ENCODE measurements at places on chromosomes 16 and 17.
A peak's percentile ranks its signal among the peaks of the same experiment; 100 is the strongest.

DNA sequence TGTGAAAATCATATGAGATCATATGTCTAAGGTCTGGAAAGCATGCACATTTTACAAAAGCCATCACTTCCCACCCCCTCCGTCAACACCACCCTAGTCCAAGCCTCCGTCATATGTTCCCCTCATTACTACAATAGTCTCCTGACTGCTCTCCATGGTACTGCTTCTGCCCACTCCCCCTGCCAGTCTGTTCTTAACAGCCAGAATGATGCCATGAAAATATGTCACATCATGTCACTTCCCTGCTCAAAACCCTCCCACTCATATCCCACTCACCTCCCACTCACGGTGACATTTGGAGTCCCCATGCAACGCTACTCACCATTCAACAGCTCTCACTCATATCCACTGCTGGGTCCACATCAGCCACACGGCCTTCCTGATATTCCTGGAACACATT lies 432.3 kb downstream of the XYLT1 start:
- DNase-seq: no peak

DNA sequence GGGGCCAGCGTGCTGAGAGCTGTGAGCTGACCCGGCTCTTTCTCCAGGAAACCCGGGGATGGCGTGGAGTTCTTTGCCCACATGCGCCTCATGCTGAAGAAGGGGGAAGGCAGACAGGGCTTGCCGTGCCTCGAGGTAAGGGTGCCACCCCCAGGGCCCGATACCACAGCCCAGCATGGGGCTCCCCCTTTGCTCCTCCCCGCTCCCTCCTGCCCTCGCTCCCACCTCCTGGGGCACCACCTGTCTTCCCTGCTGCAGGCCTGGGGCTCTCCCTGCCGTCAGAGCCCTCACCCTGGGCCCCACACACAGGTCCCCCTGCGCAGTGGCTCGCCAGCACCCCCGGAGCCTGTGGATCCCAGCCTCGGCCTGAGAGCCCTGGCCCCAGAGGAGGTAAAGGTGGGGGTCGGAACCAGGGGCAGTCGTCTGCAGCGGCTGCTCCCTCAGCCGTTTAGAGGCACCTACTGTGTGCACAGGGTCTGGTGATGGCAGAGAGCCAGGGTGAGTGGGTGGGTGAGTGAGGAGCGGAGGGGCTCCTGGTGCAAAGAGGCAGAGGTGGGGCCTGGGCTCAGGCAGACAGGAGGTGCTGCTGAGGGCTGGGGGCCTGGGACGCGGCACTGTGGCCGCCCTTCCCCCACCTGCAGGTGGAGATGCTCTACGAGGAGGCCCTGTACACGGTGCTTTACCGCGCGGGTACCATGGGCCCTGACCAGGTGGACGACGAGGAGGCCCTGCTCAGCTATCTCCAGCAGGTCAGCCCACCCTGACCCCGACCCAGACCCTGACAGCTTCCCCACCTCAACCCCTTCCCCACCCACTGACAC lies 5.6 kb downstream of the BAIAP3 start:
- no peak for DNase-seq

GRCh38 chr16:88825146-88825545 lies 13.4 kb upstream of the APRT start:
- no peak for DNase-seq

DNA sequence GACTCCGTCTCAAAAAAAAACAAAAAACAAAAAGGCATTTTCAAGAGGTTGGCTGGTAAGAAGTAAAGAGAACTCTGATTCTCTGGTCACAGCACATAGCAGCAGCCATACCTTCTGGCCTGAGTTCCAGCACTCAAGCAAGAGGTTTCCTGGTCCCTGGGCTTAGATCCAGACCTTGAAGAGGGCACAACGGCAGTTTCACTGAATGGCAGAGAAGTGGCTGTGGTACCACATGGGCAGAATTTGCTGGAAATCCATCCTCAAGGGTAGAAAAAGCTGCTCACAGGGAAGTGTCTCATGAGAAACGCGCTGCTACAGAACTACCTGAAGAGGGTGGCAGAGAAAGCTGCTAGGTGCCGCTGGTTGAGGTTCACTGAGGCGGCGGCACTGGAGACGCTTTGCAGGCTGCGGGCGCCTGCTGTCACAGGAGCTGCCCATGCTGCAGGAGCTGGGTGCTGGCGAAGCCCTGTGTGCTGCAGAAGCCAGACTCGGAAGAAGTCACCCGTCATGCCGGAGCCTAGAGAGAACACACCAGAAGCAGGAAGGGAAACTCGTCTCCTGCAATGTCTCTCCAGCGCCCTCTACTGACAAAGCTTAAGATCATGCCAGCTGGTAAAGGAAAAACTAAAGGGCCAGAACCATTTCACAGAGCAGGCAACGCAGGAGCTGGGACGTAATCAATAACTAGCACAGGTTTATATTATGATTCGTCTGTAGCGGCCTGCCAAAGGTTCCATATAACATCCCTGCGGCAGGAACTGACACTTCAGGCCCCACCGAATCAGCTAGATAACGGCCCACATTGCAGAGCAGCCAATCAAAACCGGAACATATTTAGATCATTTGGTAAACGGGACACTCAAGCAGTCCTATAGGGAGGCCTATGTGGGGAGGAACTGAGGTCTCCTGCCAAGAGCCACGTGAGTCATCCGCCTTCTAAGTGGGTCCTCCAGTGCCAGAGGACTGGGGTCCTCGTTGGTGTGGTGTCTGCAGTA lies 5.4 kb upstream of the ZNF213 start:
- peak; percentile 92 for DNase-seq

DNA sequence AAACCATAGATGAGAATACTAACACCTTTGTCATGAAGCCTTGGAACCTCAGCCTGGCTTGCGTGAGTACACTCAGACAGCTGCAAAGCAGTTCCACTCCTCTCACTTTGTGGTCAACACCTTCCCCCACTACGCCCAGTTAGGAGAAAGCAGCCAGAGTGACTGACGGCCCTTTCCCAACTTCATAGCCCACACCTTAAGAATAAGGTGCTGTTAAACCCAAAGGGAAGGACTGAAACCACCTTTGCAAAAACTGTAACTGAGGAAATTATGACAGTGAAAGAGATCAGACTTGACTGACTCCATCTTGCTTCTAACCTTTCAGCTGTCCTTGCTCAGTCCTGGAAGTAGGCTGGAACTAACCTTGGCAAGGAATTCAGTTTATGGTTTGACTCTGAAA lies 13.7 kb downstream of the N4BP1 start:
- DNase-seq: no peak

GRCh38 chr17:13001991-13002615 lies 15.7 kb downstream of the ELAC2 start:
- DNase-seq: peak; percentile 38

GRCh38 chr17:32732900-32733299 lies 144.0 kb downstream of the MYO1D start:
- no peak for DNase-seq

DNA sequence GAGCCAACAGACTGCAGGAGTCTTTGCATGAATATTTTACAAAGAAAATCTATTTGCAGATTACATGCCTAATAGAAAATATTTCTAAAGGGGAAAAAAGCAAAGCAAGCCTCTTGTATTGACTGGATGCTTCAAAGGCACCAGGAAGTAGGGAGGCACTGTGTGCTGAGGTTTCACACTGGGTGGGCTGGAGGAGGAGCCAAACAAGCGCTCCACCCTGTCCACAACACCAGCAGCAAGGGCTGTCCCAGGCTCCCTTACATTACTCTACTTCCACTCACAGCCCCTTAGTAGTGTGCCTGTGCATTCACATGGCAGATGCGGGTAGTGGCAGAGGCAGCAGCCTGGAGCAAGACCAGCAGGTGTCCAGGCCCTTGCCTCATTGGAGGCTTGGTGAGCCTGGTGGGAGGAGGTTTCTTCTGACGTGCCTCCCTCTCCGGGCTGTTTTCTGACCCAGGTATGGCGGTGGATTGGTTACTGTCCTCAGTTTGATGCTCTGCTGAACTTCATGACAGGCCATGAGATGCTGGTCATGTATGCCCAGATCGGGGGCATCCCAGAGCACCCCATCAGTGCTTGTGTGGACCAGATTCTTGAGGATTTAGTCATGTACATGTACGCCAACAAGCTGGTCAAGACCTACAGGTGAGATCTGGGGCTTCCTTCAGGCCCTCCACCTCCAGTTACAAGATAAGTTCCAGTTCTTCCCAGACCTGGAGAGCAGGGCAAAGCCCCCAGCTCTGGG lies 7.0 kb upstream of the CCNF start:
- DNase-seq: no peak

DNA sequence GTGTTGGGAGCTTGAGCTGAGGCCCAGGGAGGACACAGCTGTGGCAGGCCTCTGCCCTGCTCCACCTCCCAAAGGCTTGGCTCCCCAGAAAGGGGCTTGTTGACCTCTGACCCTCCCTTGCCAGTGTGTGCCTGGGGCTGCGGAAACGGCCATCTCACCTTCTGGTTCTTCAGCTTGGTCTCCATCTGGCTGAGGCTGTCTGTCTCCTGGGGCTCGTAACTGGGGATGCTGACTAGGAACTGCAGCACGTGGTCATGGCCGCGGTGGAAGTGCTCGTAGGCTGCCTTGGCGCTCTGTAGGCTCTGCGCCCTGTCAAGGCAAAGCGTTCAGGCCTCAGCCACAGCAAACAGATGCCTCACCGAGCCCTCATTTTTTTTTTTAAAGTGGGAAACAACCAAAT lies 42.7 kb downstream of the UBN1 start:
- DNase-seq: no peak

DNA sequence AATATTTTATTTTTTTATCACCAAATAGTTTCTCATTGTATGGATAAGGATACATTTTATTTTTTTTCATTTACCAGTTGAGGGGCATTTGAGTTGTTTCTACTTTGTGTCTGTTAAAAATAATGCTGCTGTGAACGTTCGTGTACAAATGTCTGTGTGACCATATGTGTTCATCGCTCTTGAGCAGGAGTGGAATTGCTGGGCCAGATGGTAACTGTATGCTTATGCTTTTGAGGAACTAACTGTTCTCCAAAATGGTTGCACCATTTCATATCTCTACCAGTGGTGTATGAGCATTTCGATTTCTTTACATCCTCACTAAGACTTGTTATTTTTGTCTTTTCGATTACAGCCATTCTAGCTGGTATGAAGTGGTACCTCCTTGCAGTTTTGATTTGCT lies 212.5 kb upstream of the N4BP1 start:
- no peak for DNase-seq

DNA sequence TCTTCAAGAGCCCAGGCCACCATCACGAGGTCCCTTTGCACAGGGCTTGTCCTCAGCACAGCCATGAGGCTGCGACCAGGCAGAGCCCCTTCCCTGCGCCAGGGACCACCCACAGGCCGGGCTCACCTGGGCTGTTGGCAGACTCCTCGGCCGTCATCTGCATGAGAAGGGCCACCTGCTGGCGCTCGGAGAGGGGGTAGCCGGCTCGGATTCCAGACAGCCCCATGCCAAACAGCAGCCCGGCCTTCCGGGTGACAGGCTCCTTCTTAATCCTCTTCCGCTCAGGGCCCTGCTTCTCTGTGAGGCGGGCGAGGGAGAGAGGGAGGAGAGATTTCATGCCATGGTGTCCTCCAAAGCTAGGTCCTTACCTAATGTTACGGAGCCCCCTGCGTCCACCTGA lies 73.4 kb downstream of the ZNF778 start:
- no peak for DNase-seq

DNA sequence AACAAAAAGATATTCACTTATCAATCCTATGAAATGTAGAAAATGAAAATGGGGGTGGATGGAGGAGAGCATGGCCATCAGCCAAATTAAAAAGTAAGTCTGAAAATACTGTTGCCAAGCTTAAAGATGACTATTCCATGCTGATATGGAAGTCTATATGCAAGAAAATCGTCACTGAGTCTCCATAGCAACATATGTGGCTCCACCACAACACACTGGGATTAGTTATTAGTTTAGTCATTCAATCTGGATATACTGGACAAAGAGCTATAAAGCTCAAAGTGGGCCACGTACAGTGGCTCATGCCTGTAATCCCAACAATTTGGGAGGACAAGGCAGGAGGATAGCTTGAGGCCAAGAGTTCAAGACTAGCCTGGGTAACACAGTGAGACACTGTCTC lies 24.7 kb upstream of the PSMD7 start:
- no peak for DNase-seq

DNA sequence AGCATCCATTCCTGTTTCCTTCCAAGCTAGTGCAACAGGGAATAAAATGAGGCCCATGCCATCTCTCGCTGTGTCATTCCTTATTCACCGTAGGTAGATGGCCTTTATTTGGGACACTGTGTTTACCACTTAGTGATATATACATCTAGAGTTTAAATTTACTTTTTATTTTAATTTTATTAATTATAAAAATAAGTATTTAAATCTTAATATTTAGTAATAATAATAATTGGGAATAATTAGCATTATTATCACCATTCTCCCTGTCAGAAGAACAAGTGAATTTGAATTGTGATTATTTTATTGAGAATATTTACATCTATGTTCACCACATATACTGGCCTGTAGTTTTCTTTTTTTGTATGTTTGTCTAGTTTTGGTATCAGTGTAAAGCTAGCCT lies 692.9 kb upstream of the KIF2B start:
- DNase-seq: no peak

- peak; percentile 18 for DNase-seq
Measured at GRCh38 chr16:88940862-88941817, 35.9 kb downstream of the CBFA2T3 start.

DNA sequence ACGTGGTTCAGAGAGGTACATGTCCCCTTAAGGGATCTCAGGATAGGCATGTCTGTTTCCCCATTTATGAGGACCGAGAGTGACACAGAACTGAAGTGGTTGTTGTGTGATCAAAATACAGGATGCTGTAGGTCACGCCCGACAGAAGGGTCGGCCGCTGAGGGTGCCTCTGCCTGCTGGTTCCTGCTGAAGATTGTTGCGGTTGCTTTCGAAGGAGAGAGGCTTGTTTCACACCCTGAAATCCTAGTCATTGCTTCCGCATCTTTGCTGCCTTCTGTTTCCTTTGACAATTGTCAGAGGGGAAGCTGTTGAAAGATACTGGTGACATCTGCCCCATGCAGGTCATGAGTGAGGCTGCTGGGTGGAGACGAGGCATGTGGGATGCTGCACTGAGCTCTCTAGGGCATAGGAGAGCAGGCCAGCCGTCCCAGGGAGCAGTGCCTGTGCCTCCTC lies 3.8 kb upstream of the NAT9 start:
- no peak for DNase-seq

DNA sequence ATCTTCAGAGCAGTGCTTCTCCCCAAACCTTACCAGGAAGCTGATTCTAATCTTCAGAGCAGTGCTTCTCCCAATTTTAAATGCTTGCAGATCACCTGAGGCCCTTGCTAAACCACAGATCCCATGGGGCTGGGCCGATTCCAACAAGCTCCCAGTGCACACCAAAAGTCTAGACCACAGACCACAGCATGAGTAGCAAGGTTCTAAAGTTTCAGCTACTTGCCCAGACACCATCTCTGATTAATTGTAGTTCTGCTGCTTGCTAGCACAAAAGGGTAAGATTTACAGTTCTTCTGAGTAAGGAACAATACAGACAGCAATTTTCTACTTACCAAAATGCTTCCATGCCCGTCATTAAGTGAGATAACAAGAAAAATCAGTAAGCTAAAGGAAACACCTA lies 12.2 kb downstream of the CLEC3A start:
- DNase-seq: no peak

GRCh38 chr17:28950752-28951427 lies 428 bp downstream of the PHF12 start:
- DNase-seq: no peak

All from foreskin fibroblast (primary cell).